CD4-positive, alpha-beta T cell (primary cell): ENCODE measurements at places on chromosomes 12 and 14.

DNA sequence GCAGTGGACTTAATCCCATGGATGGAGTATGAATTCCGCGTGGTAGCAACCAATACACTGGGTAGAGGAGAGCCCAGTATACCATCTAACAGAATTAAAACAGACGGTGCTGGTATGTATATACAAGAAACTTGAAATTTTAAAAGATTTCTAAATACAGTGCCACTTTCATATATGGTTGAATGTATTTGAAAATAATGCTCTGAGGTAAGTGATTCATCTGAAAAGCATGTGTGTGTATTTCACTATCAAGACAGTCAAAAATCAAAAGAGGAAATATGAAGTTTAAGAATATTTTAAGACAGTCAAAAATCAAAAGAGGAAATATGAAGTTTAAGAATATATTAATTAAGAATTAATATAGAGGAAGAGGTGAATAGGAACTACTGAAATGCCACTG, 195.0 kb upstream of the PDZRN4 start:
- no peak for DNase-seq

DNA sequence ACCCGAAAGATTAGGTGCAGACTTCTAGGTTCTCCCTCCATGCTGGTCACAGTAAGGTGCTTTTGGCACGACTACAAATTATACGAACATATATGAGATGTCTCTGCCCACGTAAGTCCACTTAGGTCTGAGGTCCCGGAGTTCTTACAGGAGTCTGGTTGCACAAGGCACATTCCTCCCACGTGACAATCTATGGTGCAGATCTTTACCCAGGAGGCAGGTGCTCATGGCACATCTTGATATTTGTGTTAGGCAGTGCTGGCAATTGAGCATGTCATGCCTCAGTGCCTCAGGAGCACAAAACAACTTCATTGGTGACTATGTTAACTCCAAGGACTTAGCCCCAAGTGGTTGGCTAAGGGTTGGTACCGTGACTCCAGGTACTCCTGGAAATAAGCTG, 92.0 kb upstream of the AMN1 start:
- no peak for DNase-seq

- DNase-seq: no peak
These were observed 66.0 kb upstream of the GALNT9 start for GRCh38 chr12:132395192-132395907.

GRCh38 chr12:53869500-53869899, 69.1 kb upstream of the HOXC13 start:
- DNase-seq: no peak

- DNase-seq: peak; percentile 85
These were observed at the start of gene HECTD1 for GRCh38 chr14:31207755-31208545. Gene HECTD1 (minus strand): TSS chr14:31207793. CDS start chr14:31205936, 1,857 bp downstream.

DNA sequence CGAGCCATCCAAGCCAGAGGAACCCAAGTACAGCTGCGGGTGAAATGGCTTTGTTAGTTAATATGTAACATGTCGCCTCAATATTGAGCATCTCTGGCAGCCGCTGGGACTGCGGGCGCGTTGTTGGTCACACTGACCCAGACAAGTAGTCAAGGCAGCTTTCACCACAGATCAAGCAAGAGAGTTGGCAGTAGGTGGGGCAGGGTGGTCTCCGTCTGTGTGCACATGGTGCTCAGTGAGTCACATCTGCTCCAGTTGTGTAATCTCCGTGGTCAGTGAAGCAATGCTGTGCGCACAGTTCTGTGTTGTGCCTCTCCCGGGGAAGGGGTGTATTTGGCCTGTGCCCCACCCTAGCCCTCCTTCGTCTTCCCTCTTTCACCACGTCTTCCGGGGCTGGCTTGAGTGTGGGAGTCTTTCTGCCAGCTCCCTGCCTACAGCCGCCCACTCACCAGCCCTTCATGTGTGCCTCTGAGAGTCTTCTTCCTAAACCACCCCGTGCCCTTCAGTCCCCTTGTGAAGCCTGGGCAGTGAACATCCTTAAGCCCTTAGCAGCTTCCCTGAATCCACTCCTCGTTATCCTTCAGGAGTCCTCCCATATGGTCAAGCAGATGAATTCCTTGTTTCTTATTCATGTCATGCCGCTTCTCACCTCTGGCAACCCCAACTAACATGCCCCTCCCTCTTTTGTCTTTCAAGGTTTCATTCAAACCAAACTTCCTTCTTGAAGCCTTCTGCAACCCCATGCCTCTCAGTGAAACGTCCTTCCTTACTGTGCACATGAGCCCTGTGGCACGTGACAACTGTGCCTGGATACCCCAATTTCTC, 242.1 kb downstream of the CACNA1C start:
- DNase-seq: peak; percentile 62

- no peak for DNase-seq
These were observed 245.5 kb downstream of the ATP23 start for GRCh38 chr12:58186914-58187313.

- DNase-seq: no peak
These were observed 2.5 kb downstream of the LEMD3 start for GRCh38 chr12:65171870-65172269.

DNA sequence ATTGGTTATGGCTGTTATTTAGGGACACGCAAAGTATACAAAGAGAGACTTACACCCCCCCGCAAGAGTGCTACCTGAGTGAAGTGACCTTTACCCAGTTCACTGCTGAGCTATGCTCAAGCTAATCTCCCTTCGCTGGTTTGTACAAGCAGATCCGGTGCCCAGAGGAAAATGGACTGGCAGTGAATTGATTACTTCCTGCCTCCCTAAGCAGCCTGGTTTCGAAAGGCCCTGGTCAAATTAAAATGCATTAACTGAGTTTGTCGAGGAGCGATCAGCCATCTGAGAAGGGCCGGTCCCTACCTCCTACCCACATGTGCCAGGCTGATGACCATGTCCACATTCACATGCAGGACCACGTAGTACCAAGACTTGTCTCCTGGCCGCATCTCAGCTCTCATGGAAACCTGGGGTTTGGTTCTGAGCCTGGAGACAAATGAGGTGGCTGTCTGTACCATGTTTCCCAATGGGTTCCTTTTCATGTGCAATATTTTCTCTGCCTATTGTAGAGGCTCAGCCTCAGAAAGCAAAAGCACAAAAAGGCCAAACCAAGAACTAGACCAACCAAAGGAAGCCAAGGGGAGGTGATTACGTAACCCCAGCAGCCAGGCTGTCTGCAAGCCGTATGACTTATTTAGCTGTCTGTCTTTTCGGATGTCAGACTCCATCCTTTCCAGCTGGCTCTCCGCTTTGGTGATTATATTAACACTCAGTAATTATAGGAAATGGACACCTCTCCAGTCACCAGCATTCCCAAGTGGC, 284.7 kb upstream of the PWP1 start:
- DNase-seq: no peak

- DNase-seq: no peak
These were observed 784 bp downstream of the RPL6 start for GRCh38 chr12:112408621-112409020.
